NCI-H345 (cell line): ENCODE measurements at places on chromosomes 3 and 15.

- no peak for DNase-seq
Observed at GRCh38 chr3:42714171-42714852, 11.7 kb upstream of the HHATL start.

- DNase-seq = no peak
Observed at GRCh38 chr3:69723389-69723788, 15.9 kb upstream of the MITF start.

GRCh38 chr15:97126553-97127233 is 796.2 kb downstream of the NR2F2 start:
- no peak for DNase-seq

DNA sequence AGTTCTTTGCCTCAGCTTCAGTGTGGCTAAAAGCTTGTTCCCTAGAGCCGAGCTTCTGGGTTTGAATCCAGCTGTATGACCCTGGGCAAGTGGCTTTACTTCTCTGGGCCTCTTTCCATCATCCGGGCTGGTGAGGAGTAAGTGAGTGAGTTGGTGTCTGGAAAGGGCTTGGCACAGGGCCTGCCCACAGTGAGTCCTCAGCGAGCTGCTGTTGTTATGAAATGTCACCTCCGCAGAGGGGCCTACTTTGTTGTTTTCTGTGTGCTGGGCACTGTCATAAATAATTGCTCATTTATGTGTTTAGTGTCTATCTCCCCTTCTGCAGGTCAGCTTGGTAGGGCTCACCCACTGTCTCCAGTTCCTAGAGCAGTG is 31.7 kb downstream of the SLC6A6 start:
- DNase-seq = no peak

DNA sequence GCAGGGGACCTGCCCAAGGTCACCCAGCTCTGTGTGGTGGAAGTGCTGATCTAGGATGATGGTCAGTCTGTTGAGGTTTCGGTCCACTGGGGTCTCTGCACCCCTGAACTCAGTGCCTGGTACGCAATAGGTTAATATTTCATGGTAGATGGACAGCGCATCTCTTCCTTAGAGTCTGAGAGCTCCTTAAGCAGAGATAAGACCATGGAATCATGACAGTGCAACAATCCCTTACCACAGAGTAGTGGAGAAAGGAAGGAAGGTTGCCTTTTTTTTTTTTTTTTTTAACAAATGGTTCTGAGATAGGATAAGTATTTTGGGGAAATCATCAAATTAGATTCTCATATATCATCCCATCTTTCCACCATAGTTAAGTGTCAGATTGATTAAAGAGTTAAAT is 79.8 kb upstream of the SLC6A1 start:
- no peak for DNase-seq

DNA sequence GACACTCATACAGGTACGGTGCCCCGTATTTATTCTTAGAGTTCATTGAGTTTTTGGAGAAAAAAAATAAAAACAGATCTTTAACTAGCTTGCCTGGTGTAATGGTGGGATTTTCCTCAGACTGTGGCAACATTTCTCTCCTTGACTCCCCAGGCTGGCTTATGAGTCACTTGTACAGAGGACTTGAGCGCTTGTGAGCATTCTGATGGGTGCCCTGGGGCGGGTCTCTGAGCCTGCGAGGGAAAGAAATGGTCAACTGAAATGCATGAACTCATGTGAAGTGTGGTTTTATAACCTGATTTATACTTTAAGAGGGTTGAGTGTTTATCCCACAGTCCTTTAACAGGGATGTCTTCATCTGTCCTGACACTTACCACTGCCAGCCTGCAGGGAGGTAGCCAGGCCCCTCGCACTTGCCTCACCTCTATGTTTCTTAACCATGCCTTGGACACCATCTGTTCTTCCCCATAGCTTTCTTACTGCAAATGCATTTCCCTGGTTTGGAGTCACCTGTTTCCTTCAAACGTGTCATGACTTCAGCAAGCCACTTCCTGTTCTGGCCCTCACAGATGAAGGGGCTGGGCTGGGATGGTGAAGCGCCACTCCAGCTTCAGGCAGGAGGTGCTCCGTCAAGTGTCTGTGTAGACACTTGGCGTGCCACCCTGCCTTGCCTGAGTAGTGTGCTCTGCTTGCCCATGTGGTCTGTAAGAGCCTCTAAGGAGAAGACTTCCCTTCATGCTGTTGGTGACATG is 118.7 kb downstream of the PDE8A start:
- DNase-seq = no peak
